ENCODE measurements at places on chromosomes 12 and 14.

DNA sequence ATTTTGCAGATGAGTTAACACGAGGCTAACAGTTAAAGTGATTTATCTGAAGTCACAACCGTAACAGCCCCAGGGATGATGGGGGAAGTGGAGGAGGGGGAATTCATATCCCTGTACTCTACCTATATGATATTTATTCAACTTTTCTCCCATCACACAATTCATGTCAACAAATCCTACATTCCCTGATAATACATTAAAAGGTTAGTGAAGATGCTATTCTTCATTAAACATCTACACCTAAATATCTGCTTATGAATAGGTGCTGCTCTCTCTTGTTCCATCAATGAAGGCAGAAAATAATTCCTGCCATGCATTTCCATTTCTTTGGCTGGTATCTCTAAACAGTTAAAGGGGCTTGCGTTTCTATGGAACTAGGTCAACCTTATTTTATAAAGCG lies 6.8 kb downstream of the YBX3 start:
- no peak for DNase-seq

- no peak for DNase-seq
Observed at GRCh38 chr14:54737132-54737711, 165.4 kb downstream of the GCH1 start.

- DNase-seq: no peak
Observed at GRCh38 chr12:94144781-94145180, 3.6 kb upstream of the PLXNC1 start.

- DNase-seq: no peak
Observed at GRCh38 chr14:54981698-54982097, 45.2 kb downstream of the WDHD1 start.

- no peak for DNase-seq
Observed at GRCh38 chr12:104482113-104482512, 25.4 kb downstream of the CHST11 start.

DNA sequence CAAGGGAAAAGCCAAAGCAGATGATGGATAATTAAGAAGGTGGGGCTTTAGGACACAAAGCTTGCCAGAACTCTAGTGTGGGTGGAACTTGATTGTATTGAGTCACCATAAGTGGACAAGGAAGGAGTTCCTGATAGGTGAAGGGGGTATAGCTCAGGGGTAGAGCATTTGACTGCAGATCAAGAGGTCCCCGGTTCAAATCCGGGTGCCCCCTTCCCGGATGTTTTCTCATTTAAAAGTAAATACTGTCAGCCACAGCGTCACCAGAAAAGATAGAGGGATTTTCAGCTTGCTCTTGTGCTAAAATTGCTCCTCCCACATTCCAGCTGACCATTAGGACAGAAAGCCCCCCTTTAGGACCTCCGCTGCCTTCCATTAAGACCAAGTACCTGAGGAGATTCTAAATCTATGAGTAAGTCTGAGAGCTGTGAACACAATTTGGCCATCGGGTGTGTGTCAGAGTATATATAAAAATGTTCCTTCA lies 36.6 kb downstream of the DCAF4 start:
- no peak for DNase-seq

- DNase-seq: no peak
Observed at GRCh38 chr14:75711105-75711795, 50.2 kb downstream of the TTLL5 start.

DNA sequence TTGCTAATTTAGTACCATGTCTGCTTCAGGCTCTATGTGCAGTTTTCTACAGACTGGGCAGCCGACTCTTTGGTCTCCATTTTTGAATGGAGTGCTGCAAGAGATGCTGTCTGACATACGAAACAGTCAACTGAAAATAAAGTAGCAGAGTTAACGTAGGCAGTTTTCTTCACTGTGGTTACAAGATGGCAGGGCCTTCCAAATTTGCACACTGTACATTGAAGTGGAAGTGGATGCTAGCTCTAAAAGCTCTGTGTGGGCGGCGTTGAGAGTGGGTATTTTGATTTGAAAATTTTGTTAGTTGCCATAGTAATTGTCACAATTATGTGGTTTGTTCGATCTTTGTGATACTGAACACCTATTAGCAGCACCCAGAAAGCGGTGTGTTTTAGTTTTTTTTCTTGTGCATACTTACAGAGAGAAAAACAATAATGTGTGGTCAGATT lies 154.9 kb upstream of the ATP2B1 start:
- no peak for DNase-seq

DNA sequence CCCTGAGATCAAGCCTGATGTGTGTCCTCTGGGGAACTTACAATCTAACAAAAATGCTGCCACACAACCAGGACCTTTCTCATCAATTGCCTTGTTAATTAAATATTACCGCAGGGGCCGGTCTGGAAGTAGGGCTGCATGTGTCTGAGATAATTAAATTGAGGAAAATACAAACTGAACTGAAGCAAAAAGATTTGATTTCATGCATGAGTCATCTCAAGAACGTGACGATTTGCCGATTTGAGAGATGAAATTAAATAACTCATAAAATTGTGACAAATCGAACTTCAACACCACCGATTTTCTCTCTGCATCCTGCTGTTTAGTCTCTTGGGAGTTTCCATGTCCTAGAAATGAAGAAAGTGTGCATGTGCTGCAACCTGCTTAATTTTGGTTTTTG lies 94.6 kb upstream of the DAAM1 start:
- DNase-seq: no peak

Measured in NCI-H2081 treated with DMSO at 0.1 percent for 48 hours (cell line).